ENCODE measurements at places on chromosomes 6 and 20. TPM values are rescaled to one million over a fixed set of nuclear protein-coding genes. Genes with fewer than 3 reads are reported as not detected.

- DNase-seq = no peak
Observed at GRCh38 chr6:161195386-161195785, 78.5 kb downstream of the AGPAT4 start.

DNA sequence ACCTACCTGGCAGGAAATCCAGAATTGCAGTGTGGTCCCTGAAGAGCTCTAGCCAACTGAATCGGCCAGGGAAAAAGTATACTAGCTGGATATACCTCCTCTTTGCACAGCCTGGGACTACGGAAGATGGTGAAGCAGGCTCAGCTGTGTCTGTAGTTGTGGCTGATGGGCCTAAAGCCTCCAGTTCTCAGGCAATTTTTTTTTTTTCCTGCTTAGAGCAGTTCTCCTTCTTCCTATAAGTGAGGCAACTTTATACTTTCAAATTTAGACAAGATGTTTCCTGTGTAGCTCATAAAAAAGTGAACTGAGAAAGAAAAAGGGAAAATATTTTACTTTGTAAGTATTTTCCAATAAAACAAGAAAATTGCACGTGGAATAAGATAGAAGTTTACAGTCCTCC lies 172.9 kb downstream of the CARMIL1 start:
- no peak for DNase-seq

- DNase-seq = no peak
Observed at GRCh38 chr6:71404145-71404966, 115.7 kb downstream of the OGFRL1 start.

DNA sequence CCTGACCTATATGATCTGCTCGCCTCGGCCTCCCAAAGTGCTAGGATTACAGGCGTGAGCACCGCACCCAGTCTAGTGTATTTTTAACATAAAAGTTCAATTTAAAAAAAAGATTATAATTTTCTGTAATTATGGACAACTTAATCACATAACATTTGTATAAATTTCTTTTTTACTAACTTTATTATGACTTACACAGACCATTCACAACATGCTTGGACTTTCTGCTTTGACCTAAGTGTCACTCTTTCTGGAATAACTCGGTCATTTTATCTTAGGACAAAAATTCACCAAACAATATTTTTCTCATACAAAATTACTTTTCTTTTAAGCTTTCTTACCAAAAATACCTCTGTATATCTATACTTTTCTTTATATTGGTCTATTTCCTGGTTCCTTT lies 15.4 kb upstream of the IL22RA2 start:
- DNase-seq = no peak

GRCh38 chr6:53056273-53056672 lies 8.9 kb upstream of the FBXO9 start:
- no peak for DNase-seq

GRCh38 chr6:152720974-152721373 lies 23.3 kb downstream of the MYCT1 start:
- no peak for DNase-seq

DNA sequence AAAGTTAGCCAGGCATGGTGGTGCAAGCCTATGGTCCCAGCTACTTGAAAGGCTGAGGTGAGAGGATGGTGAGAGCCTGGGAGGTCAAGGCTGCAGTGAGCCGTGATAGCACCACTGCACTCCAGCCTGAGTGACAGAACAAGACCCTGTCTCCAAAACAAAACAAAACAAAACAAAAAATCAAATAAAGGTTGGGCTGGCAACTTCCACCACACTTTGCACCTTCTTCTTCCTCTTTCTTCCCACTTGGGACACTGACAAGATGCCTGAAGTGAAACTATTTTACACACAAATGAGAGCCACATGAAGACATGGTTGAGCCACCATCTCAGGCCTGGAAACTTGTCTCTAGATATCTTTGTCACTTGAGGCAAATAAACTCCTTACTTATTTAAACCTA lies 53.8 kb upstream of the CCDC28A start:
- DNase-seq = no peak

DNA sequence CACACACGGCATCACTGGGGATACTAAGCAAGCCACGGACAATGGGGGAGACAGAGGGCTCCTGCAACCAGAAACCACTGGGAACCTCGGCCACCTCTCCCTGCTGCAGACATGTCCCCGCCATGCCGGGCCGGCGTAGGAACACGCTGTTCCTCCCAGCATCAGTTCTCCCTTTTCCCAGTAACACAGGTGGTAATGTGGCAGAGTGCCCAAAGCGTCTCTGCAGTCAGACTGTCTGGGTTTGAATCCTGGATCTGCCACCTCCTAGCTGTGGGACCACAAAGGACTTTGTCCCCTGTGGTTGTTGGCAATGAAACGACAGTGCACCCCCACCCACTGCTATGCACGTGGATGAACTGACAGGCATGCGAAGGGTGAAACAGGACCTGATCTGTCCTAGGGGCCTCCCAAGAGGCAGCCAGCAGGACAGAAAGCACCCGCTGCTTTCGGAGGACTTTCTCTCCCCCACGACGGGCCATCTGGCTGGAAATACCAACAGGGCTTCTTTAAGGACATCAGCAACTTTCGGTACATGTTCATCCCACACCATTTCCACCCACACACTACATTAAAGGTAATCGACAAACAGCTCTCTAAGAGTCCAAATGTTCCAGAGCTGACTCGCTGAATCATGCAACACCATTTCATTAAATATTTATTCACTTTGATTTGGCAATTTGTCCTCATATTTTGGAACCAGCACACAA lies 74.1 kb downstream of the SULF2 start:
- no peak for DNase-seq

DNA sequence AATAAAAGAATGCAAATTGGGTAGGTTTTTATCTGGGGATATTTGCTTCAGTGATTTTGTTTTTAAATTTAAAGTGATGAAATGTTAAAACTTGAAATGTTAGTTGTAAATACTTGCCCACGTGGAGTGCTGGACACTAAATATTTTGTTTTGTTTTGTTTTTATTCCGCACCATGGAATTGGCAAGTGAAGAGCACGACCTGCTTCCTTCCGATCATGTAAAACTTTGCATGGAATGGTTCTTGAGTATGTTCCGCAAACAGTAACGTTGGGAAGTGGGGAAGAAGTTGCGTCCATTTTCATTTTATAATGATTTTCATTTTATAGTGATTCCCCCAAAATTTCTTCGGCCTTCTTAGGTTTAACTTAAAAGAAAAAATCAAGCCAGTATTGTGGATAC lies 765 bp downstream of the IRAK1BP1 start:
- no peak for DNase-seq

DNA sequence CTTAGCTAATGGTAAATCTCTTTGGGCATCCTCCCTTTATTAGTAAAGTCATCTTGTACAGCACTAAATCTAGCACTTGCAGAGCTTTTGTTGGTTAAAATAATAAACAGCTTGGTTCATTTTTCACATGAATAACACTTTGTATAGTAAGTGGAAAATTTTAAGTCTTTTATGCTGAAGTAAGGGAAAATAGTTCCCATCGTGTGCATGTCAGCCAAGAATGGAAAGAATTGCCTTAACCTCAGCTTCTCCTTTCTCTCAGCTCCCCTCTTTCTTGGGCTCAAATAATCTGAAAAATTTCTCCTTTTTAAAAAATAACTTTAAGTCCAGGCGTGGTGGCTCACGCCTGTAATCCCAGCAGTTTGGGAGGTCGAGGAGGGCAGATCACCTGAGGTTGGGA lies 16.6 kb downstream of the SNRPC start:
- no peak for DNase-seq

DNA sequence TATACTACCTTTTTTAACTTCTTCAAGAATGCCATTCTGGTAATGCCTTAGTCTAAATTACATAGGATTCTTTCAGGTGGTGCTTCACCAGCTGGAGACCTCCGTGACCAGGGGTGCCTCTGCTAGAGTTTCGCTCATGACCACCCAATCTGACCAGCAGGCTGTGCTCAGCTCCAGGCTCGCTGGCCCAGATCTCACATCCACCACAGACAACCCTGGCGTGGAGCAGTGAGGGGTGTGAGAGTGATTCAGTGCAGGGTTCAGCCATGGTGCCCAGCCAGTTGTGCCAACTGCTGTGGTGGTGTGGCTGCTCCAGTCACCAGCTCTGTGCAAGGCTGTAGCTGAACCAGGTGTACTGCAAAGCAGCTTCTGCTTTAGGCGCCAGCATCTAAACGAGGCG lies 198.6 kb downstream of the MMUT start:
- no peak for DNase-seq

GRCh38 chr20:42442716-42443115 lies 747.0 kb downstream of the PTPRT start:
- no peak for DNase-seq

- DNase-seq = peak; percentile 84
Observed at GRCh38 chr20:46994341-46994740, 99.7 kb downstream of the EYA2 start.

- DNase-seq = no peak
Observed at GRCh38 chr20:48586730-48587129, 241.1 kb downstream of the PREX1 start.

DNA sequence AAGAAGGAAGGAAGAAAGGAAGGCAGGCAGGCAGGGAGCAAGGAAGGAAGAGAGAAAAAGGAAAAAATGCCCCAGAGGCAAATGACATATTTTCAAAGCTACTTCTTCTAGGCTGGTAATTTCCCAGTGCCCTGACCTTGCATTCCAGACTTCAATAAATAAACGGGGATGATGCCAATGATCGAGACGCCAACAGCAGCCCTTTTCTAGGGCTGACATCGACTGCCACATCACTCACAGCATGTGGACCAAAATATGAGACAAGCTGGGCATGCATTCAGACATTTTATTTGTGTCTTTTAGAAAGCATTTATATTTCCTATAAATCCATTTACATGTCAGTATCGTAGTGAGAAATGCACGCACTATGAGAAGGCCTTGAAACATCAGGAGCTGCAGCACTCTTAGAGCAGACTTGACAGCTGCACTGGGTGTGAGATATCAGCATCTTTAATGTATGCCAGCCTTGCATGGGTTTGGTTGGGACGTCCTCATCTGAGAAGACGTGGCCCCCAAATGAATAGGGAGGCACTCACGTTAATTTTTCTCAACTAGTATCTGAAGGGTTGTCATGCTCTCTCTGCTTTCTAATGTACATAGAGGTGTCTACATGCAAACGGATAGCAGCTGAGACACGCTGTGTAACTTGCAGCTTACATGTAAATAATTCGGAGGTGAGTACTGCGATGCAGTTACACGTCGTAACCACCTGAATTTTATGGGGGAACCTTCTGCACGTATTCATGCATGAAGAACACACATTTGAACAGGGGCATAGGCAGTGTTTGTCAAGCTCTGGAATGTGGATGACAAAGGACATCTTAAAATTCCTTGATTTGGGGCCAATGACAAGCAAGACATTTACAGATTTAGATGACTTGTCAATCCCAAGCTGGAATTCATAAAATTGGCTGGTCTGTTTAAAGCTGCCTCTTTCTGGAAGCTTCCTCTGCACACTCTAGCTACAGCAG lies 149.1 kb upstream of the AGPAT4 start:
- DNase-seq = no peak

The SLC52A3 gene
- not detected for total RNA-seq

GRCh38 chr6:157967020-157967419 lies 14.6 kb upstream of the SYNJ2 start:
- no peak for DNase-seq

The TULP1 gene
- total RNA-seq = not detected

GRCh38 chr6:16885411-16886160 lies 124.3 kb upstream of the ATXN1 start:
- DNase-seq = no peak

DNA sequence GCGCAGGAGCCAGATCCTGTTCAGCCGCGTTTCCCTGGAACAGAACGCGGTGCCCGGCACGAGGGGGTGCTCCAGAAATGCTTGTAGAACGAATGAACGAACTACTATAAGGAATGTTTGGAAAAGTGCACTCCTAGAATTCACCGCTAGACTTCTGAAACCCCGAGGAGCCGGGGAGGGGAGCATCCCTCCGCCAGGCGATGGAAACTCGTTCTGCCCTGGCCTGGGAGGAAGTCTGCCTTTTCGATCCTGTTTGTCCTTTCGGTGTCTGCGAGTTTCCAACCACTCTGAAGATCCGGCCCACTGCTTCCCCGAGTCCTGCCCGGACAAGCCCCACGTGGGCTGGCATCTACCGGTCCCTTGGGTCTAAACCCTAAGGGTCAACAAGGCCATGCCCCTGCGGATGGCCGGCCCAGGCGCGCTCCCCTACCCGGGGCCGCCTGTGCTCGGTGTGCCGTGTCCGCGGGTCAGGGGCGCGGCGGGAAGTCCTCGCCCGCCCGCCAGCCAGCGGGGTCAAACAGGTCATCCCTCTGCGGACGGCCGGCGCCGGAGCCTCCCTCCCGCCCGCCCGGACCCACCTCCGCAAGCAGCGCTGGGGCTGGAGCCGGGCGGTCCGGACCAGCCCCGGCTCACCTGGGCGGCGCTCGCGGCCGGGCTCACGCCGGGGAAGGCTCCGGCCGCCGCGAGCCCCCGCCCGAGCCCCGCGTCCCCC lies 526 bp downstream of the SULF2 start:
- DNase-seq = no peak

DNA sequence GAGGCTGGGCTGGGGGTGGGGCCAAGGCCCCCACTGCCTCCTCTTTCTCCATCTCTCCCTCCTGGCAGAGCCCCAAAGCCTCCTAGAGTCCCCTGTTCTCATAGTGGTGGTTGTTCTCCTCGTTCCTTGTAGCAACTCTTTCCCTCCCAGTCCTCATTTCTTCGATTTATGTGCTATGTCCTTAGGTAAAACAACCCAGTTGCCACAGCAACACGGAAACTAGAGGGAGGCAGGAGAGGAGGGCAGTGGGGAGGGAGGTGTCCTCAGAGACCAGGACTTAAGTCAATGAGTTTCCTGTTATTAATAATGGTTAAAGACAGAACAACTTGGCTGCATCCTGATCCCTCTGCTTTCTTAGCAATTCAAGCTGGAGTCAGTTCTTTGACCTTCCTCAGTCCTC lies 161.0 kb downstream of the INSM1 start:
- no peak for DNase-seq

The ATP9A gene
- total RNA-seq = 2.2 TPM

DNA sequence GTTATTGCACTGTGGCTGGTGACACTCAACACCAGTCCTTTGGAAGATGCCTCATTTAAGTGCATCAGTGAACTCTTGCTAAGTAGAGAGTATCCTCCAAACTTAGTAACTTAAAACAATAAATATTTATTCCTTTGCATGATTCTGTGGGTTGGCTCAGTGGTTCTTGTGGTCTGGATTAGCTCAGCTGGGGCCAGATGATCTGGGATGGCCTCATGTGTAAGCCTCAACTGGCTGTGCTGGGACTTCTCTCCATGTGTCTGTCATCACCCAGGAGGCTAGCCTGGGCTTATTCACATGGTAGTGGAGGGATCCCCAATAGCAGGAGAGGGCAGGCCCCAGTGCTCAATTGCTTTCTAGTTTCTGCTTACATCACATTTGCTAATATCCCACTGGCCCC lies 8.3 kb downstream of the LRRN4 start:
- DNase-seq = no peak

- DNase-seq = no peak
Observed at GRCh38 chr20:20611167-20611566, 101.3 kb downstream of the RALGAPA2 start.

DNA sequence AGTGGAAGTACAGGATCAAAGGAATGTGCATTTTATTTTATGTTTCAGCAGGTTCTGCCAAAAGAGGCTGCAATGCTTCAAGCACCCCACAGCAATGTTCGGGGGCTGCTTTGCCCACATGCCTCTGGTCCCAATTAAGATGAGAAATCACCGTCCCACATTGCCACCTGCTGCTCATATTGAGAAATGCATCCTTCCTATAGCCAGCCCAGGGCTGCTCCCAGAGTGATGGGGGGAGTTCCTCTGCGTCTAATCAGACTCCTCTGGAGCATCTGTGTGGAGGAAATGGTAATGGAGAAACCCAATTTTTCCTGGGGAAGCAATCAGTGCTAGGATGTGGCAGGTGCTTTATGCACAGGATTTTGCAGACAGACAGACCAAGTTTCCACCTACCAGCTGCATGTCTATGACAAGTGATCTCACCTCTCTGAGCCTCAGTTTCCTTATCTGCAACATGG lies 33.7 kb downstream of the PTGIS start:
- DNase-seq = peak; percentile 79

The RFX6 gene
- total RNA-seq = not detected

The PAK1IP1 gene
- 35.6 TPM for total RNA-seq
